Neural progenitor cell (in vitro differentiated cells): ENCODE measurements at places on chromosomes 5 and 9. TPM values are rescaled to one million over a fixed set of nuclear protein-coding genes. Genes with fewer than 3 reads are reported as not detected.

GRCh38 chr5:150507474-150508276 lies at the start of gene NDST1:
Gene NDST1 (plus strand): TSS chr5:150508131. CDS start chr5:150521255, 13,124 bp downstream.
- no peaks in the 10 kb centered on the region for H3K36me3 ChIP-seq
- no peak for DNase-seq
- H3K27ac ChIP-seq: peak within 1 kb of the TSS; percentile 56

DNA sequence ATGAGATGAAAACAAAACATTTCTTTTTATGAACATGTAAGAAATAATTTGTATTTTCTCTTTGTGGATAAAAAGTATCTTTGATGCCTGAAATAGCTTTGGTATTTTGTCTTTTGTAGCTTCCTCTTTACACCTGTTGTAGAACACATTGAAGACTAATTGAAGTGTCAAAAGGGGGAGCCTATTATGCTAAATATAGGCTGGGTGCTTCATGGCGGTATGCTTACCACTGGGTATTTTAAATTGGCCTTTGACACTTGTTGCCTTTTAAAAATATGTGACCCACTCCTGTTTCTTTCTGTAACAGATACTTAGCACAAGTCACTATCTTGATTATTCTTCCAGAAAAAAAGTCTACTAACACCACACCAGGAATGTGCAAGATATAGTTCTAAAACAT lies 226.4 kb downstream of the KIAA0825 start:
- H3K36me3 ChIP-seq: no peaks in the 10 kb centered on the region
- peaks cover 15% of the 10 kb centered on the region for H3K4me1 ChIP-seq
- H3K27me3 ChIP-seq: no peaks in the 10 kb centered on the region
- DNase-seq: no peak
- H3K4me3 ChIP-seq: no peak overlapping the region
- H3K27ac ChIP-seq: no peak overlapping the region

The DBH gene
- total RNA-seq: not detected in 2 replicates

GRCh38 chr5:80213466-80213865 lies 42.4 kb downstream of the SERINC5 start:
- no peak overlapping the region for H3K4me3 ChIP-seq
- DNase-seq: no peak
- H3K36me3 ChIP-seq: no peaks in the 10 kb centered on the region
- no peak overlapping the region for H3K27ac ChIP-seq

- no peak overlapping the region for H3K27ac ChIP-seq
- no peaks in the 10 kb centered on the region for H3K36me3 ChIP-seq
- H3K27me3 ChIP-seq: no peaks in the 10 kb centered on the region
- no peaks in the 10 kb centered on the region for H3K4me1 ChIP-seq
- DNase-seq: no peak
- H3K4me3 ChIP-seq: no peak overlapping the region
Observed at GRCh38 chr5:76582230-76583162, 40.7 kb downstream of the F2RL2 start.

The FCN2 gene
- not detected in 2 replicates for total RNA-seq

DNA sequence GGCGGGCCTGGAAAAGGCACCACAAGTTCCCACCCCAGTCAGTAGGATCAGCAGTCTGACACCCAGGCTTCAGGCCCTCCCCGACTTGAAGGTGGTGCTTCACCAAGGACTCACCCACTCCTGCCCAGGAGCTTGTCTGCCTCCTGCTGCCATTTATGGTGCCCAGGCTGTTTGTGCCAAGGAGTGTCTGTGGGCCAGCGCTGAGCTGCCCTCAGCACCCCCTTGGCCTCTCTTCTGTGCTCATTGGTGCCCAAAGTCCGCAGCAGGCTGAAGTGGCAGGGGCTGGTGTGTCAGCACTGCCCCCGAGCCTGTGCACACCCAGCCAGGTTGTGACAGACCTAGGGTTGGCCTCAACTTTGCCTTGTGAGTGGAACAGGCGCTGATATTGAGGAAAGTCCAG lies 23.5 kb downstream of the JMY start:
- DNase-seq: no peak
- no peaks in the 10 kb centered on the region for H3K27me3 ChIP-seq
- H3K4me3 ChIP-seq: no peak overlapping the region

The ACOT12 gene
- 1.2 TPM in 1 of 2 replicates, not detected in the other for total RNA-seq

The SLC36A3 gene
- total RNA-seq: not detected in 2 replicates

- peaks cover 12% of the 10 kb centered on the region for H3K4me1 ChIP-seq
- H3K27ac ChIP-seq: no peak overlapping the region
- no peaks in the 10 kb centered on the region for H3K36me3 ChIP-seq
- no peak overlapping the region for H3K4me3 ChIP-seq
Observed at GRCh38 chr5:141732417-141732816, 50.4 kb upstream of the ARAP3 start.

The PCDHGA12 gene
- 0.79 and 2.2 TPM in 2 replicates for total RNA-seq

GRCh38 chr9:98451576-98451975 lies 196.1 kb upstream of the TBC1D2 start:
- no peak overlapping the region for H3K4me3 ChIP-seq
- no peak overlapping the region for H3K27ac ChIP-seq
- no peak for DNase-seq
- H3K4me1 ChIP-seq: no peaks in the 10 kb centered on the region

GRCh38 chr5:137741718-137742117 lies 5.8 kb upstream of the KLHL3 start:
- H3K4me1 ChIP-seq: no peaks in the 10 kb centered on the region
- no peaks in the 10 kb centered on the region for H3K36me3 ChIP-seq
- H3K27me3 ChIP-seq: no peaks in the 10 kb centered on the region
- DNase-seq: no peak
- H3K27ac ChIP-seq: no peak overlapping the region
- no peak overlapping the region for H3K4me3 ChIP-seq

DNA sequence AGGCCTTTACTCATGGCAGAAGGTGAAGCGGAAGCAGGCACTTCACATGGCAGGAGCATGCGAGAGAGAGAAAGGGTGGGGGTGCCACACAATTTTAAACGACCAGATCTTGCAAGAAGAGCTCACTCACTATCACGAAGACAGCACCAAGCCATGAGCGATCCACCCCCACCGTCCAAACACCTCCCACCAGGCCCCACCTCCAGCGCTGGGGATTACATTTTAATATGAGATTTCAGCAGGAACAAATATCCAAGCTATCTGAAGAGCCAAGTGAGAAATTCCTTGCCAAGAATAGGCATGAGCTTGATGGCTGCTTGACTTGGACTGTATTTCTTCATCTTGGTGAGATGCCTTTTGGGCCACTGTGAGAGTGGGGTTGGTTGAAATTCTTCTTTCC lies 88.0 kb downstream of the PDZD2 start:
- no peaks in the 10 kb centered on the region for H3K27me3 ChIP-seq
- no peaks in the 10 kb centered on the region for H3K36me3 ChIP-seq
- H3K27ac ChIP-seq: no peak overlapping the region
- DNase-seq: no peak

DNA sequence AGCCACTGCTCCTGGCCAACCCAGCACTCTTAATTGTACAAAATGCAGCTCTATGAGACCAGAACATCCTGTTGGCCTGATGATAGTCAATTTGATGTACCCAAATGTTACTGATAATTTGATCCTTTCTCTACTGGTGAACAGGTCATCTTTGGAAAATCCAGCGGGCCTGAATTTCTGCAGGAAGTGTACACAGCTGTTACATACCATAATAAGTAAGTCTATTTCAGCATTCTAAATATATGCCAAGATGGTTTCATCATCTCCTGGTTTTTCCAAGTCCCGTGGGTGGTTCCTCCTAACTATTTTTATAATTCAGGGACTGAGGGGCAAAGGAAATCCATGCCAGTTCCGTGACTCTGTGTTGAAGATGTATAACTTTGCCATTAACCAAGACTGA lies 155.4 kb downstream of the DOCK8 start:
- H3K36me3 ChIP-seq: no peaks in the 10 kb centered on the region
- DNase-seq: no peak
- H3K27me3 ChIP-seq: no peaks in the 10 kb centered on the region
- no peak overlapping the region for H3K4me3 ChIP-seq
- peaks cover 12% of the 10 kb centered on the region for H3K4me1 ChIP-seq

DNA sequence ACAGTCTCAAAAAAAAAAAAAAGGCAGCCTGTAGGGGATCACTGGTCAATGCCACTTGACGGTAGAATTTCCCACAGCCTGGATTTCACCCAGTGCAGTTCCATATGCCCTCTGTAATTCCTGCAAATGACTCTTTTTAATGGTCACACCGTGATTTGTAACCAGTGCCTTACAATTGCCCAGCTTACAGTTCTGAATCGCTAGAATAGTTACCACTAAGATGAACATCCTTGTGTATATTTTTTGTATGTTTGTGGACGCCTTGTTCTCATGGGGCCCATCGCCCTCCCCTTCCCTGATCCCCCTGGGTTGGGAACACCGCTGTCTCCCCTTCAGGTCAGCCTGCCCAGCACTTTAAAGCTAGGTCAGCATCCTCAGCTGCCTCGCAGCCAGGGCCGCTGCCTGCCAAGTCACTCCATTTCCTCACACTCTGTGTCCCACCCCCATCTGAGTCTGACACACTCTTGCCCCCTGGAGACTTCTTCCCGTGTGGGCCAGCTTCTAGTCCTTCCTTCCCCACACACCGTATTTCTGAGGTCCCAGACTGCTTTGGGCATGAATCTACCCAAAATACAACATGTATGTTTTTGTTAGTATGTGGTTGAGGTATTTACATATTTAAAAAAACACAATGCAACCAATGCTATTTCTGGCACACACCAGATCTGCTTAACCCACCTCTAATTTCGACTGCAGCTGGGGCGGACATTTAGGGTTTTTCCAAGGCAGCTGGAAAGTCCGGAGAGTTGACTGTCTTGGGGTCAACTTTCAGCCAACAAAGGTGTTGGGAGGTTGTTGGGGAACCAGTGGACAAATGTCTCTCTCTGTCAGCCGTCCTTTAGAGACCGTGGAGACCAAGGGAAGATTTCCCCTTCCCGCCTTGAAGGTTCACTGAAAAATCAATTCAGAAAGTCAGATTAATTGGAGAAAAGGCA lies 120.5 kb upstream of the NEK6 start:
- no peak for DNase-seq
- no peaks in the 10 kb centered on the region for H3K36me3 ChIP-seq
- H3K4me1 ChIP-seq: no peaks in the 10 kb centered on the region
- no peak overlapping the region for H3K27ac ChIP-seq
- no peak overlapping the region for H3K4me3 ChIP-seq

The RNF14 gene
- total RNA-seq: 21.0 and 41.2 TPM in 2 replicates
